ENCODE measurements at places on chromosomes 3 and 15.

DNA sequence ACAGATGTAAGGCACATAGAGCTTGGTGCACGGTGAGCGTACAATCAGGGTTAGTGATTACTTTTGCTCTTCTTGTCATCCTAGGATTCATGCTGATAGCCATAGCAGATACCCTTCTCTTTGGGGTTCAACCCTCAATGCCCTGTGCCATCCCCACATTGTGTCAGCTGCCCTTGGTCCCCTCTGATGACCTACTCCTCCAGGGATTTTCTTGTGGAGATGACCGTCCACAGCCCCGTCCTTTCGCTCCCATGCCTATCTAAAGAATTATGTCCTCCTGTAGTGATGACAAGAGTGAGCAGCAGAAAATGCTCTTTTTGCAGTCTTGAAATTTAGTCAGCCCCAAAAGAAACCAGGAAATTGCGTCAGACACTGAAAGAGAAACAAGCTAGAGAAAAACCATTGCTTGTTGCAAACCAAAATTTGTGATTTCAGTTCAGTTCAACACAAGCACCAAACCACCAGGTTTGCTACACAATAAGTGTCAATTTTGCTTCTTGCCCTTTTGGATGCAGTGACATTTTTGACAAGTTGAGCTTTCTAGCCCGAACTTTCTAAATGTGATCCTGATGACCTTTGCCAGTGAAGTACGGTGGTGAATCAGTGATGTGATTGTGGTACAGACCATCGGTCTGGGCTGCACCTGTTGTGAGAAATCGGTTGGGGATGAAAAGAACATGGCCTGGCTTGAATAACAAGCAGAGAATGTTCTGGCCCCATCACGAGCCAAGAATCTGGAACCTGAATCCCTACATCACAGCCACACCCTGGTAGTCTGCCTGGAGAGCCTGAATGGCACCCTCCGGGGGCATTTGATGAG lies 41.3 kb downstream of the CMTM7 start:
- DNase-seq = no peak

- DNase-seq = no peak
Measured at GRCh38 chr15:70902107-70902506, 9.5 kb downstream of the LRRC49 start.

DNA sequence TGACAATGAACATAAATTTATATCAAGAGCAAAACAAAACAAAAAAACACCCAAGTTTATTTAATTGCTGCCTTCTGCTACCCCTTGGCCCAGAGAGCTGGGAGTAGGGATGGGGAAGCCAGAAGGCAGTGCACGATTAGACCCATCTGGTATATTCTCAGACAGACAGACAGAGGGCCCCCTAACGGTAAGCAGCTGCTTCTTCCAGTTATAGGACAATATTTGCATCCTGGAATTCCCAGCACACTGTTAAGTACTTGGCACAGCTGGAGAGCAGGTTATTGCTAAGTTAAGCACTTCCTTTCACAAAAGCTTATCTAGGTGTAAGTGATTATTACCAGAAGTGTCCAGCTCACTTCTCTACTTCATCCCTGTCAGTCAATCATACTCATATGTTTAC lies 39.3 kb downstream of the C2CD4B start:
- no peak for DNase-seq

DNA sequence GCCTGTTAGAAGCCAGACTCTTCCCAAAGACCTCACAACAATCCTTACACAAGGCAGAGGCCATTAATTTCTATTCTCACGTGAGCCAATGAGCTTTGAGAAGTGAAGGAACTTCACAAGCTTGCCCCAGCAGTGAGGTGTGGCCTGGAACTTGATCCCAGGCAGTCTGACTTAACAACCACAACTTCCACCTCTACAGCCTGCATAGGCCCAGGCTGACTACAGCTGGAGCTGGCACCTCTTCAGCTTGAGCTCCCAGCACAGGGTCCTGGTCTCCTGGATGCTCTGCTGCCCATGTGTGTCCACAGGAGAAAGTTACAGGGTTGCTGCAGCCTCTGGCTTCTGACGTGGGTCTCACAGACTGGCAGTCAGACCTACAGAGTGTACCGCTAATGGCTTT lies 111.0 kb downstream of the ERC2 start:
- DNase-seq = no peak

Data from upper lobe of left lung (tissue), 6 donors.